GM13976 (cell line): ENCODE measurements at places on chromosomes 13 and 19.

DNA sequence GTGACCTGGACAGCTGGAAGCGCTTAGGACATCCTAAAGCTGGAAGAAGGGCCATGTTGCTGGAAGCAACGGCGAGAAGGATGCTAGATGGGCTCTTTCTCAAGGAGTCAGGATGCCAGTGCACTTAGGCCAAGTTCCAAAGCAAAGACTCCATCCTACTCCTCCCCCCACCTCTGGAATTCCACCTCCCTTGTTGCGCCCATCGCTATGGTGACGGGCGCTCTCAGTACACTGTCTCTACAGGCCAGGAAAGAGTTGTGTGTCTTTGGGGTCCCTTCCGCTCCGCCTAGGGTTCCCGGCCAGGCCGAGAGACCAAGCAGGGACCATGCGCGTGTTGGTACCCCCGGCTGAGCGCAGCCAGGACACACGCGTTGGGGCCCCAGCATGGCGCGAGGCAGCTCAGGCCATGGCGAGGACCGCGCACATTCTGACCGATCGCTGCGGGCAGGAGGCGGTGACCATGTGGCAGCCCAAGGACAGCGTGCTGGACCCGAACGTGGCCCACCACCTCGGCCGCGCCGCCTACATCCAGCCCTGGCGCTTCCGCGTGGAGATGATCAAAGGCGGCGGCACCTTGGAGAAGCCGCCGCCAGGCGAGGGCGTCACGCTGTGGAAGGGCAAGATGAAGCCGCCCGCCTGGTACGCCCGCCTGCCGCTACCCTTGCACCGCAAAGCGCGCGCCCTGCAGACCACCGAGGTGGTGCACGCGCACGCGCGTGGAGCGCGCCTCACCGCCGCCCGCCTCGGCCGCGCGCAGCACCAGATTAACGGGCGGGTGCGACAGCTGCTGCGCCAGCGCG lies 31.0 kb upstream of the SLC1A6 start:
- DNase-seq, result no peak

- peak; percentile 94 for DNase-seq
Observed at GRCh38 chr19:50909240-50910070, 1.7 kb downstream of the KLK4 start.

- DNase-seq, result no peak
Observed at GRCh38 chr13:51995677-51996551, 15.3 kb downstream of the ATP7B start.

DNA sequence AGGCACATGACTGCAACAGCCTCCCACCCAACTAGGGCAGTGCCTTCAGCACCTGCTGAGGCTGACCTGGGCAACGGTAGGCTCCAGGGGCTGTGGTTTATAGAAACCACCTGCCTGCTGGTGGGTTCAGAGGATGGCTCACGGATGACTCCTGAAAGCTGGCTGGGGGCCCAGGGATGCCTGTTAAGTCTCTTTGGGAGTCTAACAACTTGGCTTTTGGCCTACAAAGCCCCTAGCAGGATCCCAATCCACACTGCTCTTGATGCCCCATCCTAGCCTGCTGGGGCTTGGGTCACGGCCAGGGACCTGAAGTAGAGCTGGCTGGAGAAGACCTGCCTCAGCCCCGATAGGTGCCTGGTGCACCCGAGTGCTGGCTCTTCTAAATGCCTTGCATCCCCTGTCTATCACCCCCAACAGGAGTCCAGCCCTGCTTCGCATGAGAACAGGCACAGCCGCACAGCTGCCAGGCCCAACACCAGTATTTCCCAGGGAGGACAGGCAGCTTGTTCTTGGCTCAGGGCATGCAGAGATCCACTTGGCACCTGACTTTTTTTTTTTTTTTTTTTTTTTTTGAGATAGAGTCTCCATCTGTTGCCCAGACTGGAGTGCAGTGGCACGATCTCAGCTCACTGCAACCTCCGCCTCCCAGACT lies 9.1 kb upstream of the EPHX3 start:
- no peak for DNase-seq

DNA sequence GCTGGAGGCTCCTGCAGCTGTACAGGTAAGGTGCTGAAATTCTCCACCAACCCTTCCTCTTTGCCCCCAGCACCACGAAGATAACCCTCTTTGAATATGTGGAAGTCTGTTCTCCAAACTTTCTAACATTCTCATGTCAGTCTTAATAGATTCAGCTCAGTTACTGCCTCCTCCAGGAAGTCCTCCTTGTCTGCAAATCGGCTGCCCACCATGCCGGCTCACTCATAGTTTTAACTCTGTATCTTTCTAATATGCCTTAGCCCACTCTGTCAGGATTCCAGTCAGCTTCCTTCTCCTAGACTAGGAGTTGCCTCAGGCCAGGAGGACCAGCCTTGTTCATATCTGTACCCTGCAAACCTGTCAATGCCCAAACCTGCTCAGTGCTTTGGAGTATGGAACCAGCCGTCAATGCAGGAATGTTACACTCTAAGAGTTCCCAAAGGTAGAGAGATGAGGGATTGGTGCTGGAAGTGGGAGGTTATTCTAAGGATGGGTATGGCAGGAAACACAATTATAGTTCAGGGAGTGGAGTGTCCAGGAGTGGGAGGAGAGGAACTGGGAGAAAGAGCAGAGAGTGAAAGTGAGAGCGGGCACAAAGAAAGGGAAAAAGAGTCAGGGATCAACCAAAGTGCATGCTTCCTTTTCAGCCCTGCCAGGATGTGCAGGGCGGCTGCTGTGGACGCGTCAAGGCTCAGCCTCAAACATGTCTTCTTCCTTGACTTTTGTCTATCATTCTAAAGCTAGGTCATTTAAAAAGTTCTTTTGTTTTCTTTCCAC lies 38.0 kb upstream of the ALOX5AP start:
- no peak for DNase-seq

DNA sequence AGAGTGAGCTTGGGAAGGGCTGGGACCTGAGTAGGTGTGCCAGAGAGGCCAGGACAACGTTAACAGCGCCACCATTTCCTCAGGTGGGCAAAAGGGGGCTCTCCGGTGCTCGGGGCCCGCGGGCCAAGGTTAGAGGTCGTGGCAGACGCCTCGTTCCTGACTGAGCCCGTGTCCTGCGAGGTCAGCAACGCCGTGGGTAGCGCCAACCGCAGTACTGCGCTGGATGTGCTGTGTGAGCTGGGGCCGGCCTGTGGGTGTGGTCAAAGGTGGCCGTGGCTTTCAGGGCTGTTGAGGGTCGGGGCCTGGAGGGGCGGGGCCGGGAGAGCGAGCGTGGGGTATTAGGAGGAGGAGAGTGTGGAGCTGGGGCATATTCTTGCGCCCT lies 3.7 kb downstream of the KIRREL2 start:
- DNase-seq, result no peak

DNA sequence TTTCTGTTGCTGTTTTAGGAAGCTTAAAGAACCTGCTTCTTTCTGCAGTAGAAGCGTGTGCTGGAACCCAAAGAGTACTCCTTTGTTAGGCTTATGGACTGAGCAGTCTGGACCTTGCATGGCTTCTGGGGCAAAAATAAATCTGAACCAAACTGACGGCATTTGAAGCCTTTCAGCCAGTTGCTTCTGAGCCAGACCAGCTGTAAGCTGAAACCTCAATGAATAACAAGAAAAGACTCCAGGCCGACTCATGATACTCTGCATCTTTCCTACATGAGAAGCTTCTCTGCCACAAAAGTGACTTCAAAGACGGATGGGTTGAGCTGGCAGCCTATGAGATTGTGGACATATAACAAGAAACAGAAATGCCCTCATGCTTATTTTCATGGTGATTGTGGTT lies 103.1 kb downstream of the TNFRSF19 start:
- no peak for DNase-seq

- DNase-seq, result no peak
Observed at GRCh38 chr13:51243832-51244231, 21.6 kb downstream of the FAM124A start.

DNA sequence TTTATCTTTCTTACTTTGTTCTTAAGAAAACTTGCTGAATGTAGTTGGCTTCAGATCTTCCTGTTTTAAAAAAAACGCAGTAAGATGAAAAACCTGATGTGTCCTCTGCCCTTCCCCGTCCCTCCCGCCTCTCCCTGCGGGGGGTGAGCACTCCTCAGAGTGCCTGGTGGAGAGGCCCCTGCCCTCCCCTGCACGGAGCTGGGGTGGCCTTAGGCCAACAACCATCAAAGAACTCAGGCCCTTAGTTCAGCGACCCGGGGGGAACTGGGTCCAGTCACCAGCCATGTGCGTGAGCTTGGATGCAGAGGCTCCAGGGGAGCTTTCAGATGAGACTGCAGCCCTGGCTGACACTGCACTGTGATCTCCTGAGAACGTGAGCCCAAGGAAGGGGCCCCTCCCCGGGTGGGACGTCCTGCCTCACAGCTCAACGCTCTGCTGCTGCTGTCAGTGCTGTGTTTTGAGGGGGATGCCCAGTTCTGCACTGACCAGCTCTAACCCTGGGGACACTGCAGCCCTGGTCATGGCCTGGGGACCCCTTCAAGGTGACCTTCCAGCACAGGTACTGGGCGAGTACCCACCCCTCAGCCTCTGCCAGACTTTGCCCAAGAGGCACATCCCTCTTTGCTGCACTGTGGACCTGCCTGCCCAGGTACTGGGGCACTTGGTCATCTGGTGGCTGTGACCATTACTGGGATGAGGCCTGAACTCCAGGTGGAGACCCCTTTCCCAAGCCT lies 42.7 kb downstream of the ANKRD10 start:
- no peak for DNase-seq

GRCh38 chr19:1774989-1775772 lies 21.9 kb downstream of the ONECUT3 start:
- no peak for DNase-seq
